Fibroblast of lung (primary cell): ENCODE measurements at places on chromosomes 16 and 17.

DNA sequence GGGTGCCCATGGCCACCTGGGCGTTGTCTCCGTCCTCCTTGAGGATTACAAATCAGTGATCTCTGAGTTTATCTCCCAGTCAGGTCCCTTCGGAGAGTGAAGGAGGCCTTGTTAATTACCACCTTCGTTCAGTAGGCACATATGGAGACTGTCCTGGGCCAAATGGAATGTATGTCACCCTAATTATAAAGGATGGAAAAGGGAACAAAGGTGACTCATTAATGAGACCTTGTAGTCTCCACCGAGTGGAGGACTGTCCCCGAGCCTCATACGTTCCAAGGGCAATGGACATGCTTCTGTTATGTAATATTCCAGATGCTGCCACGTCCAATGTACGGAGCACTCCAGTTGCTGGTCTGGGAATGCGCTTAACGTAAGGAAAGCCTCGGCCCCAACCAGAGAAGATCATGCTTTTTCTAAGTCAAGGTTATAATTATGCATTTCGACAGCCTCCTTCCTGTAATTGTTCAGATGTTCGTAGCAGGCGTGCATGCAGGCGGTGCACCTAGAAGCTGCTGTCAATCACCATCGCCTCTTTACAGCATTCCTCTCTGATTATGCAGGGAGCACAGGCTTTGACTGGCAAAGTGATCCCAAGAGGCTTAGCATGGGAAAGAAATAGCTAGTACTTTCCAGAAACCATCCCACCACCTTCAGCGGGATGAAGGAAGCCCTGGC is 22.4 kb upstream of the SEC14L1 start:
- no peak for DNase-seq

DNA sequence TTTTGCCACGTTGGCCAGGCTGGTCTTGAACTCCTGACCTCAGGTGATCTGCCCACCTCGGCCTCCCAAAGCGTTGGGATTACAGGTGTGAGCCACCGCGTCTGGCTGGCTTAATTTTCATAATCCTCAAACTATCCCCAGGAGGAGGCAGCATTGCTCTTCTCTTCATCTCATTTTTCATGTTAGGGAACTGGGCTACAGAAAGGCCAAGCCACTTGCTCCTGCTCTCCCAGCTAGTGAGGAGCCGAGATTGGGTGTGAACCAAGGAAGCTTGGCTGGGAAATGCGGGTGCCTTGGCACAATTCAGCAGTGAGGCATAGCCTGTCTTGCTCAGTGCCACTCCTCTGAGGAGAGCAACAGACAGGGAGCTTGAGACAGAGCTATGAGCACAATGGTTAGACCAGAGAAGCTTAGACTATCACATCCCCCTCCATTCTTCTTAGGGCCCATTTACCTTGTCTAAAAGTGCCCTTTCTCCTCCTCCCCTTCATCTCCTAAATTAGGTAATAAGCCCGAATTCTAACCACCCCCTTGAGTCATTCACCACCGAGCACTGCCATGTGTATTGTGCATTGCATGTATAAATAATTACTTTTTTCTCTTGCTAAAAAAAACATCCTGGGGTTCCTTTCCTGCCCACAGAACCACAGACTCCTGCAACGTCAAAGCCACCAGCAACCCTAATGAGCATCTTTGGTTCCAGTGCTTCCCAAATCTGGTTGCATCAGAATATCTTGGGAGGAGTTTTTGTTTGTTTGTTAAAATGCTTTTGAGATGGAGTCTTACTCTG is 20.0 kb upstream of the KIF19 start:
- DNase-seq, result no peak

- no peak for DNase-seq
Measured at GRCh38 chr16:68713361-68713760, 23.7 kb upstream of the CDH1 start.

GRCh38 chr17:66138120-66138519 is 53.8 kb downstream of the CEP112 start:
- no peak for DNase-seq

DNA sequence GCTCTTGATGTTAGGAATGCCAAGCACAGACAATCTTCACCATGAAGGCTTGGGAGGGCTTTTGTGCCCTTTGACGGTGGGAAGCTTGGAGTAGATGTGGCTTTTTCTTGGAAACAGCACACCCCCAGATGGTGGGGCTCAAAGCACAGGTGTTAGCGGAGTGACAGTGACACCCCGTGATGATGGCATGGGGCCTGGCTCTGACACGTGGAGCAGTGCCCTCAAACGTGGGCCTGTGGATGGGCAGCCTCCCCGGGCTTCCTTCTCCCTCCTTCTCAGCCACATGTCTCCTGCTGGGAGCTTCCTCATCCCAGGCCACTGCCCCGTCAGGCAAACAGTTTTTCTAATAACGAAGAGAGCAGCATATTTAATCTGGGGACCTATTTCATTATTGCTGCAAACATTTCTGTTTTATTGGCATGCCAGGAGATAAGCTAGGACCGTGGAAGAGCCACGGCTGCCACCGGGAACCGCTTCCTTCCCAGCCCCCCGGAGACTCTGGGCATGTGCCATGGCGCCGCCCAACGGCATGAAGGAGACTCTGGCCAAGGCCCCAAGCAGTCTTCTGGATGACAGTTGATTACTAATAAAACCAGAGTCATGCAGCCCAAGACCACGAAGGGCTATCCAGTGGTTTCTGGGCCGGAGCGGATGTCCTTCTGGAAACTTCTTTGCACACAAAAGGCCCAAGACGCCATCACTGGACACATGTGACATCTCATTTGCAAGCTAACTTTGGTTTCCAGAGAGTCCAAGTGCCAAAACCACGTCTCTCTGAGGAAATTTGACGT is 280.3 kb upstream of the FOXF1 start:
- no peak for DNase-seq

DNA sequence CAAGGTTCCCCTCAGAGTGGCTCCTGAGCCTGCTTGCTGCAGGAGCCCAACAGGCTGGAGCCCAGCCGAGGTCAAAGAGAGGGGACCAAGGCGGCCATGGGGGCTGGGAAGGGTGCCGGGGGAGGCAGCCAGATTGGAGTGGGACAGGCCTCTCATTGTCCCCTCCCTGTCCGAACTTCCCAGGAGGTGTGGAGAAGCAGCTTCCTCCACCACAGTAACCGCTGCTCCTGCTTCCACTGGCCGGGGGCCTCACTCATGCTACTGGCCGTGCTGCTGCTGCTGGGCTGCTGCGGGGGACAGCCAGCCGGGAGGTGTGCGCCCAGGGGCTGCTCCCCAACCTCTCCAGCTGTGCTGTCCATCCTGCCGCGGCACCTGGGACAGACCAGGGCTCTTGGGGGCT is 29.3 kb downstream of the TMEM94 start:
- DNase-seq, result no peak

GRCh38 chr17:39283896-39284295 is 58.2 kb upstream of the STAC2 start:
- no peak for DNase-seq

GRCh38 chr16:2591476-2592240 is 53.8 kb downstream of the PDPK1 start:
- DNase-seq, result no peak
